Putamen (tissue), 1 donor: ENCODE measurements at places on chromosomes 2 and 18.
A peak's percentile ranks its signal among the peaks of the same experiment; 100 is the strongest.

DNA sequence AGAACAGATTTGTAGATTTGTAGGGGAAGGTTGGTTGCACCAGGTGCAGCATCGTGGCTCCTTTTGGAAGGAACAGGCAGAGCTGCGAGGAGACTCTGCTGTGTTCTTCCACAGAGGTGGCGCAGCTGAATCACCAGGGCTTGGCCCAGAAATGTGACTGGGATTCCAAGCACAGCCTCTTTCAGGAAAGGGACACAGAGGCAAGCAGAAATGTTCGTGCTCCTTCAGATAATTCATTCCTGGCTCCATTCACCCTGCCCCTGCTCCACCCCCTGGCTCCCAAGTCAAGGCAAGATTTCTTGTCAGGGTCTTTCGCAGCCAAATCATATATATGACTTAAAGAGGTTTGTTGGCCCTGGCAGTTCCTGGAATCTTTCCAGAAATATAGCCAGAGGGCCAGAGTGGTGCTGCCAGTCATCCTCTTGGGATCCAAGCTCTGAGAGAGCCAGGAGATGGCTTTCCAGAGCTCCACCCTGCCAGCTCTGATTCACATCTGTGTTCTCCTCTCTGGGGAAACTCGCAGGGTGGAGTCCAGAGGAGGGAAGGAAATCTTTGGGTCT is 203.9 kb upstream of the TANK start:
- no peak for DNase-seq

DNA sequence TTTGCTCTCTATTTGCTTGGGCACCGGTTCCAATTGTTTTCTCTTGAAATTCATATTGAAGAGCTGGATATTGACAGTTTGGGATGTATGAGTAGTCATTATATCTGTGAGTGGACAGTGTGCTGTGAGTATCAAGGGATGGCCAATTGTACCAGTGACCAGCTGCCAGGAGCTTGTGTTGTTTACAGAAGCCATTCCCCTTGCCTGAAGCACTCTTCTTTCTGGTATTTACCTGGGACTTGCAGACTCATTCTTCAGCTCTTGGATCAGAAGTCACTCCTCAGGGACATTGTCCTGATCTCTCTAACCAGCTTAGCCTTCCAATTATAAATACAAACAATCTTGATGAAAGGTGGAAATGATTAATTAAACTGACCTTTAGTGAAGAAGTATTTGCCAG is 438.3 kb upstream of the LRATD1 start:
- DNase-seq, result no peak

GRCh38 chr2:5594249-5594695 is 97.9 kb upstream of the SOX11 start:
- DNase-seq, result no peak

DNA sequence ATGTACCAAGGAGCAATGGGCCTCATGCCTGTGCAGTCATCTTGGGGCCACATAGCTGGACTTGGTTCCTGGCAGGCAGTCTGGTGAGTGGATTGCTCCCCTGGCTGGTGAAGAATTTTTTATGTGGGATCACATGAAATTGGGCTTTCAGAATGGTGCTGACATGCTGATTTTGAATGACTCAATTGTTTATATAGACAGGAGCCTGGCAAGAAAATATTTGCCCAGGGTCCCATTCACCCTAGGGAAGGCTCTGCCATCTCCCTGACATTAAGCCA is 266.9 kb downstream of the DYSF start:
- no peak for DNase-seq

GRCh38 chr18:13940326-13940725 is 25.0 kb upstream of the MC2R start:
- DNase-seq, result no peak

GRCh38 chr18:42404151-42404550 is 449.1 kb downstream of the PIK3C3 start:
- no peak for DNase-seq

- DNase-seq, result no peak
Measured at GRCh38 chr2:121260370-121261154, 24.4 kb downstream of the TFCP2L1 start.

DNA sequence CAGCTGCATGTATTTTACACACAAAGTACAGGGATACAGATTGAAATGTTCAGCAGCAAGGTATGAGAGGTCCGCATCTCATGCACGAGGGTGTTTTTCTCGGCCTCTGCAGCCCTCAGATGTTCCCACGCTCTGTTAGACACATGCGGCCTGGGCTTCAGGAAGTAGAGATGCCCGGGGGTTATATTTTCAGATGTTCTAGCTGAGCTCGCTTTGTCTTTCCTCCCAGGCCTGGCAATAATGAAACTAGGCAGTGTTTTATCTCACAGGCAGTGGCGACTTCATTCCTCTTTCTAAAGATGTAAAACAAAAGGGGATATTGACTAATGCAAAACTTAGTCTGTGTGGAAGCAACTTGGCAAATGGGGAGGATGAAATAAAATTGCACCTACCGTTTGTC is 190.7 kb downstream of the GBX2 start:
- no peak for DNase-seq

- DNase-seq, result no peak
Measured at GRCh38 chr2:120992791-120993555, 257.3 kb downstream of the GLI2 start.

GRCh38 chr2:174326161-174327020 is 8.4 kb upstream of the SP9 start:
- DNase-seq, result no peak

GRCh38 chr2:197268786-197269584 is 41.6 kb downstream of the ANKRD44 start:
- DNase-seq, result no peak

DNA sequence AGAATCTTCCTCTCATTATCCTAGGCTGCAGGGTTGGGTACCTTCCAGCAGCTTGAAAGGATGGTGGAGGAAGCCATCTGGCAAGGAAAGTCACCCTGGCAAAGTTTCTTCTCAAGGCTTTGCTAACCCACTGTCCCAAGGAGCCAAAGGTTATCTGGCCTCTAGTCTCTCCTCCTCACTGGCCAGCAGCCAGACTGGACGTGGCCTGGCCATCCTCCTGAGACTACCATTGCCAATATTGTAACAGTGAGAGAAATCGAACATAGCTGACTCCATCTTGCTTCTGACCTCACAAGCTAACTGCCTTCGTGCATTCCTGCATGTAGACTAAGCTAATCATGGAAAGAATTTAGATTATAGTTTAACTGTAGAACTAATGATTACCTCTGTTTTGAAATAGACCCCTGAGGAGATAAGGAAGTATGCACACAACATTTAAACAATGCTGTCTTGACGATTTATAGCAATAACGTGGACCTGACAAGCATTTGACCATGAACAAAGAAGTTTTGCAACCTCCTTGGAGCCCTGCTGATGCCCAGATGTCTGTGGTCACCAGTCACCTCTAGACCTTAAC is 7.8 kb upstream of the ANXA4 start:
- no peak for DNase-seq

GRCh38 chr2:170501421-170502043 is 213.6 kb upstream of the SP5 start:
- DNase-seq, result no peak

DNA sequence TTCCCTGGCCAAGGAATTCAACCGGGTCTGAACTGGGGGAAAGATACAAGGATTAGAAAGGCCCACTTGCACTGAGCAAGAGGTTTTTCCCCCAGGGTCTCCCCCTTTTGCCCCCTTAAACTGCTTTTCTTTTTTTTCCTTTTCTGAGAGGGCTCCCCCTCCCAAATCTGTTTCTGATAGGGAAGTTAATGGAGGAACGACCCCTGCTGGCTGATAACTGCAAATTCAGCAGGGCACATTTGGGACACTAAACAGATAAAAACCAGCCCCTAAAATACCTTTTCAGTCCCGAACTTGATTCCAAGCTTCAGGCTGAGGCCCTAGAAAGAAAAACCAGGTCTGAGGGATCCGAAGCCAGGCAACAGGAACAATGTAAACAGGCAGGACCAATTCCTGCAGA is 1012.4 kb upstream of the CRIM1 start:
- DNase-seq, result no peak

DNA sequence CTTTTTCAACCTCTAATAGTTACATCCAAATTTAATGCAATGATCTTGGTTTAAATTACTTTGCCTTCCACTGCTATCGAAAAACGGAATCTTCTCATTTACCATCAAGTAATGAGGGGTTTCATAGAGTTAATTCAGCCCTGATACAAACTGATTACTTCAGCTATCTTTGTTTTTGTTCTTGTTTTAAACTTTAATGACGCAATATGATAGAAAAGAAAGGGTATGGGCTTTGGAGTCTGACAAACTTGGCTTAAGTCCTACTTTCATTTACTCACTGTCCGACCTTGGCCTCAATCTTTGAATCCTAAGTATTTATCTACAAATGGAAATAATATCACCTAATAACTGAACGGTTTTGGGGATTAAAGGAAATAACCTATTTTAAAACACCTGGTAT is 16.1 kb downstream of the ADAM17 start:
- DNase-seq, result no peak

- DNase-seq, result no peak
Measured at GRCh38 chr2:25063876-25064660, 22.2 kb downstream of the EFR3B start.

GRCh38 chr18:12281861-12282260 is 26.2 kb upstream of the TUBB6 start:
- DNase-seq, result no peak

GRCh38 chr2:69210385-69210784 is 176.6 kb downstream of the GFPT1 start:
- no peak for DNase-seq

DNA sequence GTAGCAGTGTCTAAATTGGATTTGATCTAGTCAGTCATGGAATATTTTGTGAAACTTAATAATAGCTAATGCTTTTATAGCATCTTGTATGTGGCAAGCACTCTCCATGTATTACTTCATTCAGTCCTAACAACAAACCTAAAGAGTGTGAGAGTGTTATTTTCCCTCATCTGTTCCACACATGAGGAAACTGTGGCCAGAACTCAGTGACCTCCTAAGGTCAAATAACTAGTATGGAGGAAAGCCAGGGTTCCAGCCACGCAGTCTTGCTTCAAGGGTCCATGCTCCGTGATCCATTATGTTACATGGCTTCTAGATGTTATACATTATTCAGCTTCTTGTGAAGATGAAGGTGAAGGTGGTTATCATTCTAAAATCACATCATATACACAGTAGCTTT is 45.5 kb downstream of the TWSG1 start:
- no peak for DNase-seq

DNA sequence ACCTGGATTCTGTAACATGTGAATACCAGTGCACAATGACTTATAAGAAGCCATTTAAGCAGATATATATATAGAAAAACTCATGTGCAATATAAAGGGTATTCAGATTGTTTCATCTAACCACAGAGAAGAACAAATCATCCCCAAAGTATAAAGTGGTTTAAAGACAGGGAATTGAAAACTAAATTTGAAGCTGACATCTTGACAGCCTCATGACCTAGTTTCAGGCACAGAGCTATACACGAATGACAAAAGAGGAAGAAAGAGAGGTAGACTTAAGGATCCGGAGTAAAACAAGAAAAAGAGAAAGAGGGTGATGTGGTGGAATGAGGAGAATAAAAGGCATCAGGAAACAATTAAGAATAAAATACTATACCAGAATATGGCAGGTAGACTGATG is 194.5 kb downstream of the EPHA4 start:
- peak; percentile 22 for DNase-seq

GRCh38 chr2:17614174-17614930 is 73.9 kb downstream of the VSNL1 start:
- DNase-seq, result no peak

GRCh38 chr2:12642332-12642731 is 74.4 kb upstream of the TRIB2 start:
- DNase-seq, result no peak

GRCh38 chr2:53827398-53828175 is 32.2 kb downstream of the GPR75 start:
- DNase-seq, result peak; percentile 19

GRCh38 chr2:197239434-197239833 is 71.1 kb downstream of the ANKRD44 start:
- no peak for DNase-seq

DNA sequence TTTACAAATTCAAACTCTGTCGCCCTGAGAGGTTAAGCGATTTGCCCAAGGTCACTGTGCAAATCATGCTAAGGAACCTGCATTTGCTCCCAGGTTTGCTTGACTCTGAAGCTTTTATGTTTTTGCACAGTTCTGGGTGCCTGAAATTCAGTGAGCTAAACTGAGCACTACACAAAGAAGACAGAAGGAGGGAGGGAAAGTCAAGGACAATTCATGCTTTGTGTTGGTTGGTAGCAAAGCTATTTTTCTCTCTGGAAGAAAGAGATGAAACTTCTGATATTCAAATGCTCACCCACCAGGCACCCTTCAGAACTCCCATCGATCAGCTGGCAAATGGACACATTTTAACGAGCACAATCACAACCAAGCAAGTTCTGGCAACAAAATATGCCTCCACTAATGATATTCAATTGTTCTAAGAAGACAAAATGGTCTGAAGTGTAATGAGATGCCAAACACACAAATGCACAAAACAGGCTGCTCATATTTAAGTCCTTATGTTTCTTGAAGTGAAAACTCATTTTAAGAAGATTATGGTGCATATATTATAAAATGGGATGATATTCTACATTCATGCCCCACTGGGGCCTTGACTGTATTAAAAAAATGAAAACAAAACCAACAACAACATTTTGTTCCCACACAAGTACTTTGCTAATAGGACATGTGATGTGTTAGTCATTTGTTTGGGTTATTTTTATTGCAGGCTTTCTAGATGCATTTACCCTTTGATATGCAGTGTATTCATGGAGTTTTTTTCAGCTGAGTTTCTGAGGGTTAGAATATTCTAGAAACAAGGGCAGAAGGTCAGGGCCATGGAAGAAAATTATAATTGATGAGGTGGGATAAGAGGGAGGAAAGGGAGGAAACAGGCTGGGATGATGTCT is 445.6 kb upstream of the CELF4 start:
- peak; percentile 63 for DNase-seq

DNA sequence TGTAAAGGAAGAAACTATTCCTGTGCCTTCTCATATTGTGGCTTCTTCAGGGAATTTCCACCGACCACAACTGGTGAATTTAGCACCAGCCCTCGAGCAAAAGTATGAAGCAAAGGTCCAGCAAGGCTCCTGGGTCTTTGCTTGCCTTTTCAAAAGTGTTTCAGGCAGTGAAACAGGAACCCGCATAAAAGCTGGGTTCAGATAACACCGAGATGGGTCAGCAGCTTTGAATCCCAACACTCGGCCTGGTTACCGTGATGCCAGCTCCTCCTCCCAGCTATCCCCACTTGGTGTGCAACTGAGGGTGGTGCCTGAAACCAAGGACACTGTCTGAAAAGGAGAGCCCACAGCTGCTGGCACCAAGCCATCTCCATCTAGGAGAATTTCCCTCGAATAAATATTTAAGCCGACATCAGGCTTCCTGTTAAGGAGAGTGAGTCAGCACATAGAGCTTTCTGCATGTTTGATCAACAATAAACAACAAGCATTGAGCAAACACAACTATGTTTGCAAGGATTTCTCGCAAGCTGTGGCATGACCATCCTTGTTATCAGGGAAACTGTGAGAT is 69.5 kb downstream of the ANTXR1 start:
- no peak for DNase-seq
